HFFc6 (cell line): ENCODE measurements at places on chromosomes 16 and 17. TPM values are rescaled to one million over a fixed set of nuclear protein-coding genes. Genes with fewer than 3 reads are reported as not detected.
A peak's percentile ranks its signal among the peaks of the same experiment; 100 is the strongest.

AOC2 gene
- total RNA-seq: 0.30 to 0.66 TPM (median 0.53 TPM) in 3 replicates

MT1M gene
- 0.28 to 0.39 TPM in 2 of 3 replicates, not detected in the other for total RNA-seq

ABCC12 gene
- total RNA-seq: not detected in 3 replicates

GRCh38 chr17:45405250-45406086 lies 27.2 kb downstream of the ARHGAP27 start:
- DNase-seq: no peak
- peaks cover 10% of the 10 kb centered on the region for H3K4me1 ChIP-seq
- H3K4me3 ChIP-seq: 0 out of 2 replicates have a peak overlapping the region, but pooled peaks have one; percentile 42
